Suppressor macrophage treated with lipopolysaccharide for 1 hour (primary cell): ENCODE measurements at places on chromosomes 13 and 19.

GRCh38 chr19:56369886-56370676 is 23.3 kb downstream of the ZNF582 start:
- no peak for DNase-seq

DNA sequence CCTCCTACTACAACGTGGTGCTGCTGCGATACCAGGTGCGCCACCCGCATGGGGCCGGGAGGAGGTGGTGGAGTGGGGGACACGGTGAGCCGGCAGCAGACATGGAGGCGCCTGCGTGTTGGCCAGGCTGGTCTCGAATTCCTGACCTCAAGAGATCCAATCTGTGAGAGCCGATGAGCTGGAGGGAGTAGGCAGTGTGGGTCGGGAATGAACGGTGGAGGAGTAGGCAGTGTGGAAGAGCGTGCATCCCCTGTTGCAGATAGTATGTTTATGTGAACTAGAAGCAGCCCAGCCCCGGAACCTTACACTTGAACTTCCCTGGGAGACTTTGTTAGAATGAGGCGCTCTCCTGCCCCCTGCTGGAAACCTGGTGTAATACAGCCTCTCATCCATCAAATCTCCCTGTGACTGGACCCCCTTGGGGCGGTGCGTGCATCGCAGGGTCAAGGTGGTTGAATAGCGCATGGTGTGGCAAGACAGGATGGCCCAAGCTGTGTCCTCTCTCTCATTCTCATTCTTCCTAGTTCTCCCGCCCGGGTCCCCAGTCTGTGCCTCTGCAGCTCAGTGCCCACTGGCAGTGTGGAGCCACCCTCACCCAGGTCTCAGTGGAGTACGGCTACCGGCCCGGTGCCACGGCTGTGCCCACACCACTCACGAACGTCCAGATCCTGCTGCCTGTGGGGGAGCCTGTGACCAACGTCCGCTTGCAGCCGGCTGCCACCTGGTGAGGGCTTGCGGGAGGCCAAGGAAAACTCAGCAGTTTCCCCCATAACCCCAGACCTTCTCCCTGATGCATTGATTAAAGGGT is 10.5 kb upstream of the B3GNT3 start:
- DNase-seq, result peak; percentile 82

DNA sequence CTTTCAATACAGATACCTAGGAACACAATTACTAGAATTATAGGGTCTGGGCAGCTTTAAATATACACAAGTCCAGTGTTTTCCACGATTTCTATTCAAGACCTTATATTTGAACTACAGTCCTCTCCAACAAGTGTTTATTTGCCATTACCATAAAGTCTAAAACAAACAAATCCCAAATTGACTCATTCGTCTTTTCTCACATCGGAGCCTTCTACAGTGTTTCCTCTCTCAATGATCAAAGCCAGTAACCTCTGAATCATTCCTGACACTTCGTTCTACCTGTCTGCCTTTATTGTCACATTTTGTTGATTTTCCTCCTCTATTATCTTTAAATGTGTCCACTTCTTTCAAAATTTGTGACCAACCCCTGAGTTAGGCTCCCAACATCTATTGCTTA is 1356.5 kb upstream of the SLC10A2 start:
- DNase-seq, result no peak

DNA sequence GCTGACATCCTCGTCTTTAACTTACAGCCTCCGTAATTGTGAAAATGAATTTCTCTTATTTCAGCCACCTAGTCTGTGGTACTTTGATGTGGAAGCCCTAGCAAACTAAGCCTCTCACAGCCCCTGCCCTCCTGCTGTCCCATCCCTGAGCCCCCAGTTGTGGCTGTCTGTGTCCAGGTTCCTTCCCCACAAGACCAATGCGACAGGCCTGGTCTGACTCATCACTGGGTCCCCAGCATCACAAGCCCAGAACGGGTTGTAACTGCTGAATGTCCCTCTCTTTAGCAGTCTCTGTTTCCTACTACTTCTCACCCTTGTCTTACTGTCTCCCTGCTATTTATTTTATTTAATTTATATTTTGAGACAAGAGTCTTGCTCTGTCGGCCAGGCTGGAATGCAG is 5.7 kb downstream of the POU2F2 start:
- DNase-seq, result peak; percentile 60

DNA sequence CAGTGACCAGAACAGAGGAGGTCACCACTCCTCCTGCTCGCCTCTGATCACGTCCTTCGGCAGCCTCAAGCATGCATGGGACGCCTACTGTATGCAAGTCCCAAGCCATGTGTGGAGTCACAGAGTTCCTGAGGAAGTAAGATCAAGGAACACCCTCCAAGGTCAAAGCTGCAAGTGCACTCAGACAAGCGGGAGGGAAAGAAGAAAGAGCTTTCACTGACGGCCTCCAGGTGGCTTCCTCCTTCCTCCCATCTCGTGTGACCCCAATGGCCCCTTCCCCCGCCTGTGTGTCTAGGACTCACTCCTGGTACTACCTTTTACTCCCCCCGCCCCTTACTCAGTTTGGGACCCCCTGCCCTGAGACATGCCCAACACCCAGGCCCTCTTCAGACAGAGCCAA is 6.1 kb downstream of the HAUS8 start:
- no peak for DNase-seq

DNA sequence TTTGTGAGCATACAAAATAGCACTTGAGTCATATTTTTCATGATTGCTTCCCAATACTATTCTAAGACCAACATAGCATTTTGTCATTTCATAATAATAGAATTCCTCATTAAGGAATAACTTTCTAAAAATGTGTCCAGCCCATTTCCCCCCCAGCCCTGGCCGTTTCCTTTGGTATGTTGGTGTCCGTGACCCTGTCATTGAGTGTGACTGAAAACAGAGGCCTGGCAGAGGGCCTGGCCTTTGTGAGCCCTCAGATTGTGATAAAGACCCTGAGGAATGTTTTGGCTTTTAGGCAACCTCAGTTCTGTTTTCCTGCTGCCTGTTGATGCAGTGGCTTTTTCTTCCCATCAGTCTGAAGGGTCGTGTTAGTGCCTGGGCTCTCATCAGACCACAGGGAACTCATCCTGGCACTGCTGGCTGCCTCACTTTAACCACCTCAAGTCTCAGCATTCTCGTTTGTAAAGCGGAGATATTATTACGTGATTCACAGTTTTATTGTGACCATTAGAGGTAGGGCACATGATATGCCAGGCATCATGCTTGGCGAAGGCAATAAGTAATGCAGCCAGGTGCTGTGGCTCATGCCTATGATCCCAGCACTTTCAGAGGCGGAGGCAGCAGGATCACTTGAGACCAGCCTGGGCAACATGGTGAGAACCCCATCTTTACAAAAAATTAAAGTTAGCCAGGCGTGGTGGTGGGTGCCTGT is 13.8 kb downstream of the SPINT2 start:
- DNase-seq, result no peak

DNA sequence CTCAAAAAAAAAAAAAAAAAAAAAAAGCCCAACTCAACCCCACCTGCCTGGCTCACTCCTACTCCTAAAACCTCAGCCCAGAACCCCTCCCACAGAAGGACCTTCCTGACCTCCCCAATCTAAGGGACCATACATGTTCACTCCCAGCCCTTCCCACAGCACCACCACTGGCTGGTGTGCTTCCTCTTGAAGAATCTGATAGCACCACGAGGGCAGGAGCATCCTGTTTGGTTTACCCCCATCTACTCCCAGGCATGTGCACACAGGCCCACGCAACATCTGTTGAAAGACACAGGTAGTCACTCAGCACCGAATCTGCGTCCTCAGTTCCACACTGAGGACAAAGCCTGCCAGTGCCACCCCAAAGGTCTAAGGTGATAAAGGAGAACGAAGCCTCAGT is 8.2 kb downstream of the LATS2 start:
- DNase-seq, result no peak

DNA sequence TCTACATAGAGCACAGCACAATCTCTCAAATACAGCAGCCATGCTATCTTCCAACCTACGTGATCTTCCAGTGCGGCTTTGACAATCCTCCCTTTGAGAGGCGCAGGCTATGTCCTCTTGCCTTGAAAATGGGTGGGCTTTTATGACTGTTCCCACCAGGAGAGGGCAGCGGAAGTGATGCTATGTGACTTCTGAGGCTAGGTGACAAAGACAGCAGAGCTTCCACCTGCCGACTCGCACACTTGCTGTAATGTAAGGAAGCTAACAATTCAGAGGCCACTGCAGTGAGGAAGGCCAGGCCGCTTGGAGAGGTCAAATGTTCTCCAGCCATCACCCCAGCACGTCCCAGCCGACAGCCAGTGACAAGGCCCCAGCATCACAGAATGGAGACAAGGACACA is 65.8 kb downstream of the MRPL57 start:
- DNase-seq, result no peak

GRCh38 chr13:46392967-46393366 is 5.9 kb upstream of the RUBCNL start:
- DNase-seq, result no peak

DNA sequence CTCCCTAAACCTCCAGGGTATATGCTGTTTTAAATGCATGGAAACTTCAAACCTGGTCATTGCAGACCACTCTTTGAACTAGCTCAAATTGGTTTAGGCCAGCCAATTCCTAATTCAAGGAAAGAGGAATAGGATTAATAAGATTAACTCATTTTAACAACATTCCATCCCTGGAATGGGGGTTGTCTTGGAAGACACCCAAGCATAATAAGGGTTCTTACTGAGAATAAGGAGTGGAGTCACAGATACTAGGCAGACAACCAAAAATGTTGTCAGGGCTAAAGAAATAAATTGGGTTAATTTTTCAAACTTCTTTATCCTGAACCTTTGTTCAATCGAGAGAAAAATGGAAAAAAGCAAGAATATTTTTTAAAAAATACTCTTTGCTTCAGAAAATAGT is 186.2 kb downstream of the PCDH9 start:
- no peak for DNase-seq

DNA sequence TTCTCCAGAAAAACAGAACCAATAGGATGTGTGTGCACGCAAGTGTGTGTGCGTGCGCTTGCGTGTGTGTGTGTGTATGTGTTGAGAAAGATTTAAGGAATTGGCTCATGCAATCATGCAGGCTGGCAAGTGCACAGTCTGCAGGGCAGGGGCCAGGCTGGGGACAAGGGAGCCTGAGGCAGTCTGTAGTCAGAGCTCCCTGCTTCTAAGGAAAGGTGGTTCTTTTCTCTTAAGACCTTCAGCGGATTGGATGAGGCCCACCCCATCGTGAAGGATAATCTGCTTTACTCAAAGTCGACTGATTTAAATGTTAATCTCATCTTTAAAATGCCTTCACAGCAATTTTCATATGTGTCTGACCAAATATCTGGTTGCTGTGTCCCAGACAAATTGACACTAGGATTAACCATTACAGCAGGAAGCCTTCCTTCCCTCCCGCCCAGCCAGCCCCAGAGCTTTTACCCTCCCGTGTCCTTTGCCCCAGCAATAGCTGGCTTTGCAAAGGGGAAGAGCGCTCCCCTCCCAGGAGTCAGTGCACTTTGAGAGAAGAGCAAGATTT is 15.0 kb upstream of the NAXD start:
- no peak for DNase-seq

DNA sequence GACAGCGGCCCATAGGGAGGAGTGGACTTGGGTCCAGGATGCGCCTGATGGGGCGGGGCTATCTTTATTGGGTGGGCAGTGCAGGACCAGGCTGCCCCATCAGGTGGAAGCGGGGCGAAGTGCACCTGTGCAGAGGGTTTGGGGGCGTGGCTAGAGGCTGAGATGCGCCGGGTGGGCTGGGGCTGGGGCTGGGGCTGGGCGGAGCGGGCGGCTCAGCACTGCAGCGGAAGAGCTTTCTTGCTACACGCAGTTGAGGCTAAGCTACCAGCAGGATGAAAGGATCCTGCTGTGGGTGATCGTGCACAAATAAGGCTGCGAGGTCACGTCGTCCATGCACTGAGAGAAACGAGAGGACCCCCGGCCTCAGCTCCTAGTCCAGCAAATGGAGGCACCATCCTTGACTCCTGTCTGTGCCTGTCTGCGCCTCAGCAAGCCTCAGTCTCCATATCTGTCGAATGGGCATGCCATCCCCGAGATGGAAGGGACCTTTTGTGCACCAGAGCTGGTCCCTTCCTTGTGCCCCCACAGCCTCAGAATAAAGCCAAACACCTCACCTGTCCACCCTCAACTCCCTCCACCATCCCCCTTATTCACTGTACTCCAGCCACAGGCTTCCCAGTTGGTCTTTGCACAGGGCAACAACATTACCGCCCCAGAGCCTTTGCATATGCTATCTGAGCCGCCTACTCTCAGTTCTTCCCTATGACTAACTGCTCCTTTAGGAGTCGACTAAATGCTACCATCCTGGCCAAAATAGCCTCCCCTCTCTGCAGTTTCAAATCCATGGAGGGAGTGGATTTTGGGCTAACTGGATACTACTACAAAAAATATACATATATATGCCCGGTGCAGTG is 21.0 kb upstream of the HOMER3 start:
- no peak for DNase-seq

GRCh38 chr13:66673401-66673800 is 556.7 kb downstream of the PCDH9 start:
- DNase-seq, result no peak

- no peak for DNase-seq
These were observed 116.2 kb upstream of the FREM2 start for GRCh38 chr13:38570706-38571105.

DNA sequence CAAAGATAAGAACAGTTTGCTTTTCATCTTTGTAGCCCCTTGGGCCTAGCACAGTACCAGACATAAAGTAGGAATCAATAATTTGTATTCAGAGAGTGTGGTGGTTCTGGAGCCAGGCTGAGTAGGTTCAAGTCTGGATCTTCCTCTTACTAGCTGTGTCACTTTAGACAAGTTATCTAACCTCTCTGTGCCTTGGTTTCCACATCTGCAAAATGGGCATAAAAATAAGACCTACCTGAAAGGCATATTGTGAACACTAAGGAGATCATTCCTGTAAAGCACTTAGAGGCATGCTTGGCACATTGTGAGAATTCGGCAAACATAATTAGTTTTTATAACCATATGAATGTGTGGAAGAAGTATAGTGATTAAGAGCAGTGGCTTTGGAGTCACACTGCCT is 95.8 kb downstream of the MBNL2 start:
- no peak for DNase-seq

- peak; percentile 78 for DNase-seq
These were observed 32.6 kb downstream of the UBL3 start for GRCh38 chr13:29817604-29818378.
